ENCODE measurements at places on chromosomes 6 and 20.

- no peak for DNase-seq
Observed at GRCh38 chr6:26195924-26196845, 109.0 kb downstream of the HFE start.

DNA sequence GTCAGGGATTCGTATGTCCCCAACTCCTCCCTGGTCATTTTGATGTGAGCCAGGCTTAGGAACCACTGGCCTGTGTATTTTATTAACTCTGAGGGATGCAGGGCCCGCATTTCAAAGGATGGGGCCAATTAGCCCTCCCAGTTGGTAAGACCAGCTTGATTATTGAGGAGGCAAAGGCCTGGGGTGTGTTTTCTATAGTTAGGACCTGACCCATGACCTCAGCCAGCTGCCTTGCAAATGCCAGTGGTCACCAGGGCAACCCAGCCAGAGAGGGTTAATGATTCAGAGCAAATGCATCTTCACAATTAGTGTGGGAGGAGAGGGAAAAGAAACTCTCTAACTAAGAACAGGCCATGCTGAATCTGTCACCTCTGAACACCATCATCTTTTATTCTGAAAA, 835.4 kb downstream of the MAFB start:
- peak; percentile 74 for DNase-seq

DNA sequence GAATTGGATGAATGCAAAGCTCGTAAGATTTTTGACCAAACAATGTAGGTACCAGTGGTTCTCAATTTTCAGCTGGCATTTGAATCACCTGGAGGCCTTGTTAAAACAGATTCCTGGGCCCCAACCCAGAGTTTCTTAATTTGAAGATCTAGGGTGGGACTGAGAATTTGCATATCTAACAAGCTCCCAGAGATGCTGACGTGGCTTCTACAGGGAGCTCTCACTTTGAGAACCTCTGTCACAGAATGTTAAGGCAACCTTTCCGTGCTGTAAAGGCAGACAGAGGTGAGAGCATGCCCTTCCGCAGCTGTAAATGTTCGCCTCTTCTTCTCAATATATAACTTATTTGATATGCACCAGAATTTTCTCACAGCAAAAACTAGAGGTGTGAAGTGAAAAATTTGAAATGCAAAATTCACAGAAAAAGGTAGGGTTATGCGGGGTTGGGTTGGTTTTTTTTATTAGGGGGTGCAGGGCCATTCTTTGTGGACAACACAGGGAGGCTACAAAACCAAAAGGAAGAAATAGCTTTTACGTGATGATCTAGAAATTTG, 69.4 kb downstream of the BMP2 start:
- DNase-seq: no peak

- DNase-seq: no peak
Observed at GRCh38 chr6:157305670-157306653, 17.4 kb downstream of the TMEM242 start.

DNA sequence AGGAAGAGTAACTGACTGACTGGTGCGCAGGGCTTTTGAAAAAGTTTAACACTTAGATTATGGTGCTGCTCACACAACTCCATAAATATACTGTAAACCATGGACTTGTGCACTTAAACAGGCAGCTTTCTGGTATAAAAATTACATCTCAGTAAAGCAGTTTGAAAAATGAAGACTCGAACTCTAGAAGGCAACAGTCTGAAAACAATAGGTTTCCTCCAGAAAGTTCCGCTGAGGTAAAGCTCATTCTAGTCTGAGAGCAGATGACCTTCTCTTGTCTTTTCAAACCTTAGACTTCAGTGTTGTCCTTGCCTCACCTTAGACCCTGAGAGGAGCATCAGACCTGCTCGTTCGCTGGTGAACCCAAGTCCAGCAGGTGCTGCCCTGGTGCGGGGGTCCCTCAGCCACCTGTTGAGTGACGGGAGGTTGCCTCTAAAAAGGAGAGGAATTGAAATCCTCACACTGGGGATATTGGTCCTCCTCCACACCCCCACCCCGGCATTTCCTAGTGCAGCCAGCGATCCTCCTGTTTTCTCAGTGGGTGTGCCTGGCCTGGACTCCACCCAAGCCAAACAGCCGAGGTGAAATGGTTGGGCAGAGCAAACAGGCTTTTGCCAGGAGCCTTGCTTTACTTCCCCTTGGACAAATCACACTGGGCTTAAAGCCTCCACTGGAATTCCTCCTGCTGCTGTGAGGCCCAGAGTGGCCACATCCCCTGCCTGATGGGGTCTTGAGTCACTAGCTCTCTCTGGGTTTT, 14.7 kb upstream of the PYGB start:
- peak; percentile 48 for DNase-seq

DNA sequence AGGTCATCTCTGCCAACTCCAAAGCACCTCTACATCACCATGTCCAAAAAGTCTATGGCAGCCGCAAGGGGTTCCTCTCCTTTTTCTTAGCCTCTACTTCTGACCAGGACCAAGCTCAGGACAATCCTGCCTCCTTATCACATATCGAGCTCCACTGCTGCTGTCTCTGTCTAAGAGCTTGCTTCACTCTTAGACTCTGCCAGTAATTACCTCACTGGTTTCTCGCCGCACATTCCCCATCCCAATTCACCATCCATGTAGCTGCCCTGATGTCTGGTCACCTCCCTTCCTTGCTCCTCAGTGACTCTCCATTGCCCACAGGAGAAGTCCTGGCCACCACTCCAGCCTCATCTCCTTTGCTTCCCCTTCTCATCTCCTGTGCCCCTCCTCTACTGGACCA, 24.1 kb upstream of the PI16 start:
- DNase-seq: peak; percentile 57

DNA sequence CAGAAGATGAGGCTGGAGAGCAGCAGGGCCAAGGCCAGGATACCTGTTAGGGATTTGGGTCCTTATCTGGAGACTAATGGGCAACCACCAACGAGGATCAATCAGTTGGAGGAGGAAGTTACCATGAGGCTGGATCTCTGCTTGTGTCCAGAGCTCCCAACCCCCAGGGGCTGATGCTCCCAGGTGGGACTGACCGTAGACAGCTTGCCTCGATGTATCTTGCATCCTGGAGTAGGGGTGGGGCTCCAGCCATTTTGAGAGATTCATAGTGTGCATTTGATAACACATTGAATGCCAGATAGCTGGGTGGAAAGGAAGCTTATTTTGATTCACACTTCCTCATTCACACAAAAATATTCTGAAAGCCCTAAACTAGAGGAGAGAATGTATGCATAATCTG, 4.6 kb upstream of the RFPL4B start:
- DNase-seq: no peak

GRCh38 chr20:35179292-35180212, 7.7 kb downstream of the PROCR start:
- no peak for DNase-seq

- DNase-seq: no peak
Observed at GRCh38 chr20:24837781-24838450, 111.2 kb upstream of the CST7 start.

DNA sequence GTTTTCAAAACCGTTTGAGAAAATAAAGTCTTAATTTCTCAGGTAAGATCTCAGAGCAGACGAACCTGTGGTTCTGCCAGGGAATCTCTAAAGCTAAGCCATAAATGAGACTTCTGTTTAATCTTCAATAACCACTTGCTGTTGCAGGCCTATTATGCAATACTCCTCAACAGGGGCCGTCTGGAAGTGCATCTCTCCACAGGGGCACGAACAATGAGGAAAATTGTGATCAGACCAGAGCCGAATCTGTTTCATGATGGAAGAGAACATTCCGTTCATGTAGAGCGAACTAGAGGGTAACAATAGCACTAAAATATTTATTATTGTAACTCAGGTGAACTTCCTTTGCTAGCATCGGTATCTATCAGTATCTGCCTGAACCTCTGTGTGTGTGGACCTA, 223.7 kb downstream of the ARHGAP18 start:
- no peak for DNase-seq

- peak; percentile 10 for DNase-seq
Observed at GRCh38 chr6:137571854-137572253, 77.7 kb upstream of the OLIG3 start.

- DNase-seq: no peak
Observed at GRCh38 chr20:61561111-61561830, 309.2 kb downstream of the CDH4 start.

GRCh38 chr20:13700761-13701160, 62.0 kb upstream of the TASP1 start:
- no peak for DNase-seq

DNA sequence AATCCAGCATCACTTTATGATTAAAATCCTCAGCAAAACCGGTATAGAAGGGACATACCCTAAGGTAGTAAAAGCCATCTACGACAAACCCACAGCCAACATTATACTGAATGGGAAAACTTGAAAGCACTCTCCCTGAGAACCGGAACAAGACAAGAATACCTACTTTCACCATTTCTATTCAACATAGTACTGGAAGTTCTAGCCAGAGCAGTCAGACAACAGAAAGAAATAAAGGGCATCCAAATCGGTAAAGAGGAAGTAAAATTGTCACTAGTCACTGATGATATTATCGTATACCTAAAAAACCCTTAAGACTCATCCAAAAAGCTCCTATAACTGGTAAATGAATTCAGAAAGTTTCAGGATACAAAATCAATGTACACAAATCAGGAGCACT, 33.3 kb downstream of the BLOC1S5 start:
- DNase-seq: no peak

DNA sequence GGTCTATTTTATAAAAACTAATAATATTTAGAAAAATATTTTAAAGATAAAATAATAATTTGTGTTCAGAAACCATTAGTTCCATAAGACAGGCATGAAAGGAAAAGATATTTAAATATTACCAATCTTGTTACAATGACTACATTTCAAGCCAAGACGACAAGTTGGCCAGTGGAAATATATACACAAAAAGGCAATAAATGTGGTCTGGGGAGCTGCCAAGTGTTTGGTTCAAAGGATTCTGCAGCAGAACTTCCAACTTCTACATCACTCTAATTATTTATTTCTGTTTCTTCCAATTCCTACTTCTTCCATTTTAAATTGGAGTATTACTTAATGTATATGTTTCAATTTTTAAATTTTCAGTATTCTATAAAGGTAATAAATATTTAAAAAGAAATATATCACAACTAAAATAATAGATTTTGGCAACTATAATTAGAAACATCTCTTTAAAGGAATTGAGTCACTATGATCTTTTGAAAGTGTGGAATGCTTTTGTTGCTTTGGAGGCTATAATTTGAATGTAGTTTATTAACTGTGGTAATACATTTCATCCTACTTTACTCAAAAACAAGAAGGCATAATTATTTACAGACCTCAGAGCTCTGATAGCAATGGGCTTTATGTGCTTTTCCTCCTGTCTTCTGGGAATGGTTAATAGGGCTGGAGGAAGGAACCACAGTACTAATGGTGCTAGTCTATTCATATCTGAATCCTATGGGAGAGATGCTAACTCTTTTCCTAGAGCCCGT, 129.7 kb upstream of the FAM184A start:
- peak; percentile 29 for DNase-seq

DNA sequence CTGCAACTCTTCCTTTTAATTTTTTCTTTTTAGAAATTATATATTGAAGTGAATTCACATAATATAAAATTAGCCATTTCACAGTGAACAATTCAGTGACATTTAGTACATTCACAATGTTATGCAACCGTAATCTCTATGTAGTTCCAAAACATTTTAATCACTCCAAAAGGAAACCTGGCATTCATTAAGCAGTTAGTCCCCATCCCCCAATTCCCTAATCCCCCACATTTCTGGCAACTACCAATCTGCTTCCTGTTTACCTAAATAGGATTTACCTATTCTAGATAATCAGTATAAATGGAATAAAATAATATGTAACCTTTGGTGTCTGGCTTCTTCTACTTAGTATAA, 8.5 kb upstream of the DDX27 start:
- no peak for DNase-seq

DNA sequence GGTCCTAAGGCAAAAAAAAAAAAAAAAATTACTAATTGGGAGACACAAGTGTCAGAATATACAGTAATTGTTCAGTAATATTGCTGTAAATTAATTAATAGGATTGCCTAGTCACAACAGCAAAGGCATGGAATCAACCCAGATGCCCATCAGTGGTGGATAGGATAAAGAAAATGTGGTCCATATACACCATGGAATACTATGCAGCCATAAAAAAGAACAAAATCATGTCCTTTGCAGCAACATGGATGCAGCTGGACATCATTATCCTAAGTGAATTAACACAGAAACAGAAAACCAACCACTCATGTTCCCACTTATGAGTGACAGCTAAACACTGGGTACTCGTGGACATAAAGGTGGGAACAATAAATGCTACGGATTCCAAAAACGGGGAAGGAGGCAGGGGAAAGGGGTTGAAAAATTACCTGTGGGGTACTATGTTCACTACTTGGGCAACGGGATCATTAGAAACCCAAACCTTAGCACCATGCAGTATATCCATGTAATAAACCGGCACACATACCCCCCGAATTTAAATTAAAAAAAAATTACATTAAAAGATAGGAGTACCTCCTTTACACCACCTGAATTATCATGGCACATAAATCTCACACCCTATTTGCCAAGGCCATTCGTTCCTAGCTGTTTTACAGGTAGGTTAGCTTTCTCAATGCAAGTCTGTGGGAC, 689 bp upstream of the PFDN4 start:
- no peak for DNase-seq

DNA sequence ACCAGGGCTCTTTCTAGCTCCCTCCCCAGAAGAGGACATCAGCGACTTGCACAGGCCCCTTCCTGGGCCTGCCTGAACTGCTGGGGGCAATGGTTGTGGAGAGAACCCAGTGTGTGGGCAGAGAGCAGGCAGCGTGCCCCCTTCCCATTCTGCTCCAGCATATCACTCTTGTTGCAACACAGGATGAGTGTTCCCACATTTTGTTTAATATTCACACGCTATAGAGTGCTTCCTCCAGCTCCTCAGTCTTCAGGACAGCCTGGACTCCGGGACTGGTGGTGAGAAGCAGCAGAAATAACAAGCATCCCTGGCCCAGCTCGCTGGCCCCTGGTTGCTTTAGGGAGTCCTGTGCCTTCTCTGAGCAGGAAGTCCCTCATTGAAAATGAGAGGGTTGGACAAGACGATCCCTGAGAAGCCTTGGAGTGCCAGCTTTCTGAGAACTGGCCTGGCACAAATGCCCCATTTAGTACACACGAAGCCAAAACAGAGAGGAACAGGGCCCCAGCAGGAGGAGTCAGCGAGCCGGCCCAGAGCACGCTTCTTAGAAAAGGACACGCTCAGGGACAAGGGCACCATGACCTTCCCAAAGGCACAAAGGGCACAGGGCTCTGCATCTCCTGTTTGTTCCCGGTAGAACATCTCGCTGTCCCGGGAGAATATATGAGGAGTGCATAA, 84.2 kb upstream of the FOXC1 start:
- no peak for DNase-seq

Data from GM03348 (cell line).